ENCODE measurements at places on chromosomes 5 and 9.

DNA sequence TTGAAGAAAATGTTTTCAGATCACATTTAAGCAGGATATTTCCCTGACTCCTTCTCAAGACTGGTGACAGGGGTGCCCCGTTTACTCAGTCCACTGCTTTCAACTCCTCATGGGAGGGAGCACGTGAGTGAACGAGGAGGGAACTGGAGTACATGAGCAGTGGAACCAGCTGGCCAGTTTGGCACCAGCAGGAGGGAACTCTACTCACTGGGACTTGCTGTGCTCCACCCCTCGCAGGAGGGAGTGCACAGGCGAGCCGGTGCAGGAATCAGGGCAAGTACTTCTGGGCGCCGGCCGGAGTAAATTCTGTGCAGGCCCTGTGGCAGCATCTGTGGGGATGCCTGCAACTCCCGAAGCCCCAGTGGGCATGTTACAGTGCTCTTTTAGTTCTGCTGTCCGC is 1941.1 kb upstream of the C9orf72 start:
- DNase-seq, result no peak

GRCh38 chr9:82320566-82320965 is 332.0 kb downstream of the SPATA31D1 start:
- DNase-seq, result no peak

GRCh38 chr9:123820139-123820538 is 109.8 kb downstream of the DENND1A start:
- no peak for DNase-seq

- DNase-seq, result no peak
These were observed 33.4 kb upstream of the VDAC1 start for GRCh38 chr5:134038138-134038537.

- no peak for DNase-seq
These were observed 4.3 kb downstream of the HAND1 start for GRCh38 chr5:154473581-154474283.

- no peak for DNase-seq
These were observed 48.2 kb upstream of the DPYSL3 start for GRCh38 chr5:147557876-147558745.

DNA sequence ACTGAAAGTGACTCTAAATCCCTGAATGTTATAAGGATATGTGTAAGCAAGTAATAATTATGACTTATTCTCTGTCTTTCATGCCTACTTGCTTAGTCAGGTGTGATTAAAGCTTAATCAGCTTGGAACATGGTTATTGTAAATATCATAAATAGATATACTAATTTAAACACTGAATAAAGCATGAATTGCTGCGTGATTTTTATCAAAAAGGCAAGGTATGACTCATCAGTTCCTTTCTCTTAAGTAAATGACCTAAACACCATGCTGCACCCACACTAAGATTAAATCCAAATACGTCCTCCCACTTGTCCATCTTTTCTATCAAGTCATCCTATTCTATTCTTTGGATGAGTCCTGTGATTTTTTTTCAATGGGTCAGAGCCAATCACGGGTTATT is 124.6 kb upstream of the MTAP start:
- DNase-seq, result no peak

GRCh38 chr9:100167915-100168654 is 69.0 kb downstream of the INVS start:
- no peak for DNase-seq

- DNase-seq, result no peak
These were observed 103.0 kb downstream of the SPATA31D1 start for GRCh38 chr9:82091610-82092009.

DNA sequence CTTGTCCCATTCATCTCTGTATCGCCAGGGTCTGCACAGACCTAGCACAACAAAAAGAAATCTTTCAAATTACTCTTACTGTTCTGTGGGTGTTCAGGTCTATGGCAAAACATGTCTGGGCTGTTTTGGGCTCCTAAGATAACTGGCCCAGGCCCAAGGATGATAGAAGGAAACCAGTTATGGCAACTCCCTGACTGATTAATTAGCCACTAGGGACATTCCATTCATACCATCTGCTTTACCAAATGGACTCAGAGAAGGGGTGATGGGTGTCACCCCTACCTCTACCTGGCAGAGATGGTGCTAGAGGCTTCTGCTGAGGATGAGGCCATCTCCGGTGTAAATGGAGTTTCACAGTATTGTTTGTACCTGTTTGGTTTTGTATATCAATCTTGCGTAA is 1.9 kb downstream of the SLC31A2 start:
- no peak for DNase-seq

DNA sequence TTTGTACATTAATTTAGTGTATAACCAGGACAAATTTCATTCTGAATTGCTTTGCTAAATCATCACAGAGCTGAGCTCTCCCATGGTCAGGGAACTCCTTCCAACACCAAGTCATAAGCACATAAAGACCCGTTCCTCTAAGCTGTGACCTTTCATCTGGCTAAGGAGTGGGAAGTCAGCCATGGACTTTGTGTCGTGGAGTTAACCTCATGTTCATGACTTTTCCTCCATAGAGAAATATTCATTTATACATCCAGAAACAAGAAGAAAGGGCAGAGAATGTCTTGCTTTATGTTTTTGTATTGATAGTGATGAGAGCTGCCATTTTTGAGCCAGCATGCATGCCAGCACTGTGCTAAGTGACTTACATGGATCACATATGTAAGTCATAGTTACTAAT is 97.5 kb downstream of the INIP start:
- no peak for DNase-seq

DNA sequence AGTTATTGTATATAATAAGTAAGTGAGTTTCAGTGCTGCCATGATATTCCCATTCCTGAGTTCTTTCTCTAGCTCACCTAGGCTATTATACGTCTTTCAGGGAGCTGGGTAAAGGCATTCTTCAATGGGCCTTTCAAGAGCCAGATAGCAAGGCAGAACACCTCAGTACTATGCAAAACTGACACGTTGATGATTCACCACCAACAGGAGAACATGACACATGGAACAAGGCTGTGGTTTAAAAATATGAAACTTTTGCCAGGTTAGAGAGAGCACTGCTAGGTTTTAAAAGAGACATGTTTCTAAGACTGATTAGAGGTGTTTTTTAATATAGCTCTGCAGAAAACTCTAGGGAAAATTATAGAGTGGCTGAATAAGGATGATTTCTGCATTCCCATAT is 95.9 kb downstream of the UGCG start:
- DNase-seq, result no peak

GRCh38 chr5:17748941-17749340 is 114.7 kb downstream of the TAF11L14 start:
- DNase-seq, result no peak

DNA sequence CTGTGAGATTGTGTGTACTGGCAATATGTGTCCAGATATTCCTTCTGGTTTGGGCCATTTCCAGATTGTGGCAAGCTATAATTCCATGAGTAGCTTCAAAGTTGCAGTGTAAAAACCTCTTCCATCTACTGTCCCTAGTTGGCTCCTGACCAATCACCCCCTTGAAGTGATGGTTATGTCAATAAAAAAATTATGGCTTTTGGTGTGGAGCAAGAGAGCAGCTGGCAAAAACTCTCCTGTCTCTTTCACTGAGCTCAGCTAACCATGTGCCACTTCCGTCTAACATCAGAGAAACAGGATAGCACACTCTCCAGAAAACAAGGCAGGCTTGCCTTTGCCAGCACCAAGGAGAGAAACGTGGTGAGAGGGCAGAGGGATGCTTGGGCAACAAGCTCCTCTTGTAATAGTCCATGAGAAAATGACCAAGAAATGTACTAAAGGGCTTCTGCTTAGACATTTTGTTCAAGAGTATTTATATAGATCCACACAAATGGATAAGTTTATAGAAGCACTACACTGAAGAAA is 914.4 kb upstream of the SEMA6A start:
- no peak for DNase-seq
